EH (cell line): ENCODE measurements at places on chromosomes 4 and X.
A peak's percentile ranks its signal among the peaks of the same experiment; 100 is the strongest.

- DNase-seq = peak; percentile 9
Measured at GRCh38 chr4:109067508-109068235, 234.8 kb downstream of the COL25A1 start.

DNA sequence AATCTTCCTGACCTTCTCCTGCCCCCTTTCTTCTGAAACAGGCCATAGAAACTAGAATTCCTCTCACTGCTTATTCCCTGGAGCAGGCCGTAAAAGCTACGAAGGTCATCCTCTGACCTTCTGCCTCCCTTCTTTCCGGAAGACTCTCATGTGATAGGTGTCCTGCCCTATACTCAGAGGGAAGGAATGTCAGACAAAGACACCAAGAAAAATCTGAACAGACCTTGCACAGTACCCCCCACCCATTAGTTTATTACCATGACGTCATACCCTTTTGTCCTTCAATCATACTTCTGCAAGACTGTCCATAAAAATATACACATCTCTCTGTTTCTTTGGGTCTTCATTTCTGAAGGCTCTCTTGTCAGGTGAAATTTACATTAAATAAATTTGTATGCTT is 1523.9 kb downstream of the RPA4 start:
- no peak for DNase-seq

DNA sequence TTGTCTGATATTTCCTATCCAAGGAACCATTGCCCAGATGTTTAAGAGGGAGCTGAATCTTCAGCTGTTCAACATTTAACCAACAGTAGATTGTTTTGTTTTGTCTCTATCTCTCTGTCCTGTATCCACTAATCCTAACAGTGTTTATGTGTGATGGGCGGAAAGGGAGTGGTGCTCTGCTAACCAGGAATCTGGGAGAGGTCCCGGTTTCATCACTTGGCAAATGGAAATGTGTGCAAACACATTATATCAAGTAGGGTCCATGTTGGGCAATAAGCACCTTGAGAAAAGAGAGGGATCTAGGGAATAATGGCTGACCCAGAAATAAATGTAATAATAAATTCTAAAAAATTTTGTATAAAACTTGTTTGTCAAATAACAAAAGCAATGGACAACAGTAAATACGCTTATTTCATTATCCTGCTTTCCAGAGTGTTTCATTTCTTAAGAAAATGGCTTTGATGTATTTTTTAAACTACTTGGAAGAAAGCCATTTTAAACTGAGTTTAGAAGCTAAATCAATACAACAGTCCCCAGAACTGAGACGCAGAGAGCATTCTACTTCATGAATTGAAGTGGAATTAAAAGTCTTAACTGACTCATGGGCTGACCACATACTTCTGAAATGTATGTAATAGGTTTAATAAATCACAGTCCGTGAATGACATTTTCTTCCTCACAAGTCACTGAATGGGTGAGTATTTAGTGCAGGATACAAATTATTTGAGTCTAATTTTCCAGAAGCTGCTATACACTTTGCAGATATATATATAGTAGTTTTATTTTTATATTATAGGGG is 55.8 kb downstream of the EMCN start:
- peak; percentile 84 for DNase-seq

DNA sequence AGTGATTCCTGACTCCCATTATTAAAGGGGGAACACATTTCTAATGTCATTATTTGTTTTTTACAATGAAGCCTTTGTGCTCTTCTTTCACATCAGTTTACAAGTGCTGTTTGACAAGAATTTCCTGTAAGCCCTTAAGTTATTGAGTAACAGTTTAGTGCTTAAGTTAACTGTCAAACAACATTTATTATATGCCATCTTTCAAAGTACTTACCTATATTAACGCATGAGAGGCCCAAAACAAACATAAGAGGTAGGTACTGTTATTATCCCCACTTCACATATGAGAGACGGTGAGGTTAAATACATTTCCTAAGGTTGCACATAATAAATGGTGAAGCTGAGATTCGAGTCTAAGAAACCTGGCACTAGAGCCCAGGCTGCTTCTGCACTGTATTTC is 56.0 kb upstream of the MAGED1 start:
- DNase-seq = no peak

DNA sequence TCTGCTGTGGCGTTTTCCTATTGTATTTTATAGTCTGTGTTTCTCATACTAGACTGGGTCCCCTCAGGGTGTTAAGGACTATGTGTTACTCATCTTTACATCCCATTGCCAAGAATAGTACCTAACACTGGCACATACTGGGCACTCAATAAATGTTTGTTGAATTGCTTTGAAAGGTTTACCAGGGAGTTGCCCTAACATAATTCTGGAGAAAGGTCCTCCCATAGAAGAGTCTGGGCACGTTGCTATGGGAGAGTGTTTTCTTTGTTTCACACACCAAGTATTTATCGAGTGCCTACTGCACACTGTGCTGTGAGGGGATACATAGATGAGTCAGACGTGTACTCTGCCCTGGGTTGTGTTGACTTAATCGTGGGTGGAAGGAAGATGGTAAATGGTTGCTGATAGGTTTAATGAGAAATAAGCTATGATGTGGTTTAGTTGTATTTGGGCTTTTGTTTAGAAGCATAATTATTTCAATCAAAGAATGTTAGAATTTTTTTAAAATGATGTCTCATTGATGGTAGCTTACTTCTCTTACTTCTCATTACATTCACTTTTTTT is 42.9 kb downstream of the AFF1 start:
- DNase-seq = peak; percentile 80

GRCh38 chrX:130539721-130540321 is 138.0 kb downstream of the RBMX2 start:
- DNase-seq = peak; percentile 50

GRCh38 chr4:25457053-25457715 is 80.1 kb downstream of the ANAPC4 start:
- DNase-seq = peak; percentile 87

- DNase-seq = no peak
Measured at GRCh38 chrX:7264399-7264798, 116.4 kb upstream of the PUDP start.

DNA sequence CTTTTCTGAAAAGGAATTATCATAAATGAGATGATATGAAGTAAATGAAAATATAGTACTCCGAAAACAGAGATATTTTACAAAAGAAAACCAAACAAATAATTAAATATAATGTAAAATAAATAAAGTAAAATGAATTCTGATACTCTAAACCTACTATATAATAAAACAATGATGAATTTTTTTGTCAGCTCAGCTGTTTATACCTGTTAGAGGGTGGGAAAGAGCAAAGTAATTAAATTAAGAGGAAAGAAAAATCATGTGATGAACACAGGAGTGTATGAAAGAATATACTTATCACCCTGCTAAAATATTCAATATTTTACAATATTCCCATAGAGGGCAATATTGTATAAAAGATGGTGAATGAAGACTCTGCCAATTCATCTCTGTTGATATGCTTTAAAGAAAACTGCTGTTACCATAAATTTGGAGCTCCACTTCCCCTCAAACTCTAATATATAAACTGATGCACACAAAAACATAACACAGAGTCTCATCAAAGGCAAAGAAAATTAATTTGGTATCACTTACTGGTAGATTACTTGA is 6.5 kb upstream of the NDST4 start:
- DNase-seq = no peak

DNA sequence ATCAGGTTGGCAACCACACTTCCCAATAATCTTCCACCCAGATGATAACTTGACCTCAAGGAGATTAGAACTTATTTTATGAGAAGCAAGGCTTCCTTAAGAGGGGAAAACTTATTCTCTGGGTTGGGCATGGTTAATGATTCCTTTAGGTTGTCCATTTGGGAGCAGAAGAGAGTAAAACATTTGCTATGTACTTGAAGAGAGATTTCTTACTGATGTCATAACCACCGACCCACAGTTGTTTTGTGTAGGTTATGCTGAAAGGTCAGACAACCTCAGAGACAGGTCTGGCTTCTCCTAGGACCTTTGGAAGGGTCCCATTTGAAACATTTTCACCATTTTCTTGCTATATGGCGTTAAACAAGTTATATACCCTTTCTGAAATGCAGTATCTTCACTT is 56.1 kb downstream of the FAM114A1 start:
- DNase-seq = no peak

- DNase-seq = no peak
Measured at GRCh38 chr4:2046031-2046961, 12.8 kb upstream of the NAT8L start.

GRCh38 chr4:112739442-112739841 is 102.5 kb downstream of the LARP7 start:
- DNase-seq = no peak

GRCh38 chrX:64427787-64428186 is 32.5 kb upstream of the MTMR8 start:
- DNase-seq = no peak

GRCh38 chr4:118773429-118773792 is 62.5 kb downstream of the SEC24D start:
- DNase-seq = peak; percentile 84

- no peak for DNase-seq
Measured at GRCh38 chr4:42482516-42483327, 85.4 kb downstream of the SHISA3 start.

DNA sequence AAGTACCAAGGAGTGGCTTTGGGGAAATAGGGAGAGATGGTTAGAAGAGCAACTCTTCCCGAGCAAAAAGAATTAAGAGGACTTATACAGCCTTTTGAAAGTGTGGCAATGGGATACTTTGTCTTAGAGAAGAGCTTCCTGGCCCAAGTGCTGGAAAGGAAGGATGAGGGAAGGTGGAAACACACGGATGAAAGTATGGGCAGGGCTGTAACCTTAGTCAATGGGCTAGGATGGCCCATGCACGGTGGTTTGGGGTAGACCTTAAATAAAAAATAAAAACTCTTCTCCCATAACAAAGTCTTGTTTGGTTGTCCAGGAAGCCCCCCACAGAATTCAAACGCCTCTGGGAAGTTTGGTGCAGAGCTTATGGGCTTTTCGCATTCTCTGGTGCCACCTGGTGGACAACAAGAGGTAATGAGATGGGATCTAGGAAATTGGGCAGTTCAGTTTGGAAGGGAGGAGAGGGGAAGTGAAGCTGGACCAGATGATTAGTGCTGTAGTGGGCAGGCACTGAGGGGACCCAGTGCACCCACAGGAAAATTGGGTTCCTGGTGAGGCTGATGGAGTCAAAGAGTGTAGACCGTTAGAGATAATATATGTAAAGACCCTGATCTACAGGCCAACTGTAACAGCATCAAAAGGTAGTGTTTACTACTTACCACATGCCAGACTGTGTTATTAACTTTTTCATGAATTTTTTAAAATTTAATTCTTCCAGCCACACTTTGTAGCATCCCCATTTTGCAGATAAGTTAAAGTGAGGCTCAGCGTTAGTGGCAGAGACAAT is 13.8 kb upstream of the ENOX2 start:
- DNase-seq = peak; percentile 56

GRCh38 chr4:3335385-3335784 is 42.6 kb downstream of the RGS12 start:
- DNase-seq = no peak

DNA sequence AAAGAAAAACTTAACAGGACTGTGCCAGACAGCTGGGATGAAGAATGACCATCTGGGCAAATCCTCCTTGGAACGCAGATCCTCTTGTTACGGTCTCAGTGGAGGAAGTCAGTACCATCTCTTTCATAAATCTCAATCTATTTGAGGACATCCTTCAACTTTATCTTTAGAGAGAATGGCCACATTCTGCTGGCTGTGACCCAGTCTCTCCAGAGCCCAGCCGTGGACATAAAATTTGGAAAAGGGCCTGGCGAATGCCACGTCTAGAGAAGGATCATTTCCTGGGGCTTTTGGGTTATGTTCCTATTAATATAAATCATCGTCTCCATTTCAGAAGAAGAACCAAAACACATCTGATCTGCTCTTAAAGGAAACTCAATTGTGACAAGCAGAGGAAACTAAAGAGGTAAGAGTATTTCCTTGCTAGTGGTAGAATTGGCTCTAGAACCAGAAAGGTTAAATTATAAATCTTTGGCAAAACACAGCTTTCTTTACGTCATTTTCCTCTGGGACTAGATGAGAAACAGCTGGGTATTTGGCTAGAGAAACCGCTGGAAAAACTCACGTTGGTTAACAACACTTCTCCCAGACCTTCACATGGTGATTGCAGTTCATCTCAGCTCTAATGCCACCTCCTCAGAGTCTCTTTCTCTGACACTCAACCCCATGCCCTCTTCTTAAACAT is 164.7 kb downstream of the CHIC2 start:
- DNase-seq = peak; percentile 81

DNA sequence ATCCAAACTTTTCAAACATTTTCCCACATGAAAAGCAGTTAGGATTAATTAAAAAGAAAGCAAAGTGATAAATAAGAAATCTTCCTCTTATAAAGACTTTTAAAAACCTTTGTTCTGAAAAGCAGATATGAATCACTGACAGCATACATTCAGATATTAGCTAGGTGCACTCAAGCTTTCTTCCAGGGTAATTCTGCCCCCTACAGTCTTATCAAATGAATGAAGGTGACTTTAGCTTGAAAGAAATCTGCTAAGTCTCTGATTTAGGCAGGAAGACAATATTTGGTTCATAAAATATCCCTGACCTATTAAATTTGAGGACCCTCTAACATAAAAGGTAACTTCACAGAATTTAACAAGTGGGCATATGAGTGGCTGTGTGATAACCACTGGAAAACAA is 209.1 kb upstream of the FAM47A start:
- no peak for DNase-seq

DNA sequence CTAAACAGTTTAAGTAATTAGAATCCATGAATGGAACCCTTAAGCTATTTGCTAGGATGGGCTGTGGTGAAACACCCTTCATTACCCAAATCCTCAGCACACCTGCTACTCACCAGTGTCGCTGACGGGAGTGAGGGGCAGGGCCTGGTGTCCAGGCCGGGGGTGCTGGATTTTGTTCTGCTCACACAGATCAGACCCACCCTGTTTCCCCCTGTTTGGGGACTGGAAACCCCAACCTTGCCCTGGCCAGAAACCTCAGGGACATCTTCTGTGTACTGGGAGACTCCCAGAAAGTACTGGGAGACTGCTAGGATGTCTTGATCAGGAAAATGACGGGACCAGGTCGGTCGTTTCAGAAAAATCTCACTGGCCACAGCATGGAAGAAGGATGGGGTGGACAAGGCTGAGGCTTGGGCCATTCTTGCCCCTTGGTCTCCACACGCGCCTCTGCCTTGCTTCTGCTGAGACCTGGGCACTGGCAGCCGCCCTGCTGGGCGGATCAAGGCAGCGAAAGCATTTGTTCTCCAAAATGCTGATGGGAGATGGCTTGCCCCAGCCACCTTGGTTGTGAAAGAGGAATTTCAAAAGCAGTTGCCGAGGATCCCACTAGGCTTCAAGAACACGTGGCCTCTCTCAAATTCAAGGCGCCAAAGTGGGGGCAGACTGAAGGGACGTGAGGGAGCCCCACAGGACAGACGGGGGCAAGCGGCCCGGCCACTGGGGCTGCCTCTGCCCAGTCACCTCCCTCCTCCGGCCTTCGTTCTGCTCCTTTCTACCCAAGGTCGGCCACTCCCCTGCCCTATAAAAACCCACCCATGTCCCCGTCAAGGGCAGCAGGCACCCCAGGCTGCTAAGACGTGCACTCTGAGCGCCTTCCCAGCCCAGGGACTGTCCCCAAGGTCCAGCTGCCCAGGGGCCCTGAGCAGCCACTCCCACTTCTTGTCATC is 23.5 kb upstream of the PDE6B start:
- DNase-seq = no peak
